ENCODE measurements at places on chromosomes 5 and 9. TPM values are rescaled to one million over a fixed set of nuclear protein-coding genes. Genes with fewer than 3 reads are reported as not detected.

CER1 gene
- not detected for total RNA-seq

C5orf63 gene
- total RNA-seq, result 3.6 TPM

IGFBPL1 gene
- not detected for total RNA-seq

CHD1 gene
- total RNA-seq, result 28.2 TPM

C9orf153 gene
- total RNA-seq, result 0.32 TPM

VLDLR gene
- 17.3 TPM for total RNA-seq

TIMD4 gene
- total RNA-seq, result not detected

AHRR gene
- 29.2 TPM for total RNA-seq

OGN gene
- total RNA-seq, result 43.5 TPM

CDH9 gene
- total RNA-seq, result not detected

UTP15 gene
- 12.0 TPM for total RNA-seq

GLRA1 gene
- not detected for total RNA-seq

SHOC1 gene
- total RNA-seq, result not detected

KIF4B gene
- 0.09 TPM for total RNA-seq

NUDT2 gene
- 55.0 TPM for total RNA-seq

ZDHHC21 gene
- total RNA-seq, result 5.5 TPM

BRD9 gene
- total RNA-seq, result 41.5 TPM

TMOD1 gene
- 0.16 TPM for total RNA-seq

CAMK2A gene
- 0.47 TPM for total RNA-seq

ADAMTS19 gene
- under 0.01 TPM for total RNA-seq

SPATA31E1 gene
- not detected for total RNA-seq

NUTM2G gene
- not detected for total RNA-seq

IL3 gene
- total RNA-seq, result not detected

CARTPT gene
- not detected for total RNA-seq

TAL2 gene
- not detected for total RNA-seq

PDE6A gene
- not detected for total RNA-seq

EGFLAM gene
- total RNA-seq, result 0.16 TPM

DPYSL3 gene
- 115 TPM for total RNA-seq

DOLK gene
- total RNA-seq, result 28.4 TPM

ORM2 gene
- total RNA-seq, result not detected

ABO gene
- total RNA-seq, result not detected

TMEM141 gene
- 44.7 TPM for total RNA-seq

Measured in bronchial smooth muscle cell (primary cell).